ENCODE measurements at places on chromosomes 7 and 10.

- DNase-seq, result no peak
Observed at GRCh38 chr7:111190804-111191203, 99.9 kb downstream of the LRRN3 start.

- no peak for DNase-seq
Observed at GRCh38 chr10:66591865-66592264, 334.0 kb upstream of the LRRTM3 start.

DNA sequence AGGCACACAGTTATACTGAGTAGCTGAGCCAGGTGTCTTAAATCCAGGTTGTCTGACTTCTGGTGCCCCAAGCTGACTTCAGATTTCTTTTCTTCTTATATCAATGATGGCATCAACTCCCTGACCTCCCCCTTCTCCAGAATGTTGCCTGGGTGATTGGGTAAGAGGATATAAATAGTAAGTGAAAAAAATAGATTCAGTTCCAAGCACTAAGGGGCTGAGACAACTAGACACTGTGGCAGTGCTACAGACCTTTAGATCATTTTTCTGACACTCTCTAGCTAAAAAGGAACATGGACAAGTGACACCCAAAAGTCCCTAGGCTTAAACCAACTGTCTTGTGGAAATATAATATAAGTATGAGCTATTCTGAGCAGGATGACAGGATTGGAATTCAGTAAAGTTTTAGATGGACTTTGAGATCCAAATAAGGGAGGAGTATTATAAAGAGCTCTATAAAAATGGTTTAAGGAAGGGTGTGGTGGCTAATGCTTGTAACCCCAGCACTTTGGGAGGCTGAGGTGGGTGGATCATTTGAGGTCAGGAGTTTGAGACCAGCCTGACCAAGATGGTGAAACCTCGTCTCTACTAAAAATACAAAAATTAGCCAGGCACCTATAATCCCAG lies 589.1 kb upstream of the GALNT17 start:
- no peak for DNase-seq

- DNase-seq, result no peak
Observed at GRCh38 chr7:105854498-105854897, 21.9 kb downstream of the ATXN7L1 start.

GRCh38 chr10:80660736-80661135 lies 123.0 kb downstream of the SH2D4B start:
- DNase-seq, result no peak

GRCh38 chr7:42134276-42134876 lies 102.6 kb downstream of the GLI3 start:
- DNase-seq, result no peak

DNA sequence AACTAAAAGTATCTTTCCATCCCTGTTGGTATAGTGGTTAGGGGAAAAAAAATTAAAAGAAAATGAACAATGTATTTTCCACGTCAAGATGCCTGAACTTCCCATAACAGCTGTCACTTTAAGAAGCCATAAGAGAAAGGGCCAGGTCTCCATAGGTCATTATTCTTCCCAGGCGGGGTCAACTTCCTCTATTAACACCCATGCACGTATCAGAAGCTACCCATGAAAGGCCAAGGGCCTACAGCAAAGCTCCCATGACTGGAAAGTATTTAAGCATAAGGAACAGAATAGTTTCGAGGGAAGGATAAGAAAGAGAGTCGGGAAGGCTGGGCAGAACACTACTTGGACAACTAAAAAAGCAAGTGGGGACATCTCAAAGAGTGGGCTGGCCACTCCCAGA lies 40.1 kb downstream of the RBM28 start:
- no peak for DNase-seq

GRCh38 chr10:131644289-131644688 lies 256.5 kb upstream of the PPP2R2D start:
- DNase-seq, result no peak

- no peak for DNase-seq
Observed at GRCh38 chr7:95867309-95867708, 95.0 kb downstream of the DYNC1I1 start.
